Activated T-helper 9 cell treated with anti-CD3 and anti-CD28 coated beads, Interleukin-2, amount 50 U/mL, for 16 hours (primary cell): ENCODE measurements at places on chromosomes 3 and 15.

DNA sequence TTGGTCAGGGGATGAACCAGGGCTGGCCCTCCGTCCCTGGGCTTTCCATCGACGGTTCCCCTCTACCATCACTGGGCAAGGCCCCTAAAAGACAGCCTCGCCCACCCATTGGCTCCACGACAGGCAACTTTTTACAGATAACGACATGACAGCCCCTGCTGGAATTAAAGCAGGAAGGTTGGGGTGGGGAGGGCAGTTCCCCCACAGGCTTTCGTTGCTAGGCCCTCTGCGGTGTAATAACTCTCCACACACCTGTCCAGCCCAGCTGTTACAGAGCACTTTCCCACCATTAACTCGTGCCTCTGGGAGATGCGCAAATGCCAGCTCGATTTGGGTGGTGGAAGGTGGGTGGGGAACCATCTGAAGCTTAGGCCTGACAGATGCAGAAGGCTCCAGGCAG is 264.2 kb upstream of the TLE3 start:
- DNase-seq = no peak

DNA sequence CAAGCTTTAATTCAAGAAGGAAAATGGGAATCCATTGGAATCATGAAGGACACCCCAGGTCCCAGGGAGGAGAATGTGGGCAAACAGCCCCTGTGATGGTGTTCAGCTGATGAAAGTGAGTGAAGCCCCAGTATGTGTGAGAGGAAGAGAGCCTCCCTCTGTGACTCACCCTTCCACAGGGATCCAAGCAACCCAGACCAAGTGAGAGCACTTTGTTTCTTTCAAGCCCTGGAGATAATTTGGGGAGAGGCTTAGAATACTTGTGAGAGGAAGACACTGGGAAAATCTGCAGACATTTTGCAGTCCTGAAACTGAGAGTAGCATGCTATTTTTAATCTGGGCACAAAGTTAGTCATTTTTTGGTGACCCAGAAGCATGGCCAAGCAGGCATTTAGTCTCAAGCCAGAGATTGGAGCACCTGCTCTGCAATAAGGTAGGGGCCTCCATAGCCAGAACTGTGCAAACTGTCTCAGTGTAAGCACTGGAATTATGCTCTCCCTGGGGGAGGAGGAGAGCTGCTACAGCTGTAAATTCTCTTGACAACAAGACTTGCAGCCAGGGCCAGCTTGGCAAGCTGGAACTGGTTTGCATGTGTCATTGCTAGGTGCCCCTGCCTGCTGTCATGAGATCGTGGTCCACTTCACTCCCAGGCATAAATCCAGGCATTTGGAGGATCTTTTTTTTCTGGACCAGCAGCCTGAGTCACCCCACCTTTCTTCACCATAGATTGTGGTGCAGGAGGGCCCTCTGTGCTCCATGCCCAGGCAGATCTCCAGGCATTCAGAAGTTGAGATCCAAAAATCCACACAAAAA is 537.8 kb upstream of the DPPA4 start:
- DNase-seq = no peak

- DNase-seq = no peak
These were observed 45.0 kb downstream of the CCR1 start for GRCh38 chr3:46162975-46163555.

- DNase-seq = peak; percentile 70
These were observed 48.8 kb downstream of the STARD5 start for GRCh38 chr15:81274931-81275707.

DNA sequence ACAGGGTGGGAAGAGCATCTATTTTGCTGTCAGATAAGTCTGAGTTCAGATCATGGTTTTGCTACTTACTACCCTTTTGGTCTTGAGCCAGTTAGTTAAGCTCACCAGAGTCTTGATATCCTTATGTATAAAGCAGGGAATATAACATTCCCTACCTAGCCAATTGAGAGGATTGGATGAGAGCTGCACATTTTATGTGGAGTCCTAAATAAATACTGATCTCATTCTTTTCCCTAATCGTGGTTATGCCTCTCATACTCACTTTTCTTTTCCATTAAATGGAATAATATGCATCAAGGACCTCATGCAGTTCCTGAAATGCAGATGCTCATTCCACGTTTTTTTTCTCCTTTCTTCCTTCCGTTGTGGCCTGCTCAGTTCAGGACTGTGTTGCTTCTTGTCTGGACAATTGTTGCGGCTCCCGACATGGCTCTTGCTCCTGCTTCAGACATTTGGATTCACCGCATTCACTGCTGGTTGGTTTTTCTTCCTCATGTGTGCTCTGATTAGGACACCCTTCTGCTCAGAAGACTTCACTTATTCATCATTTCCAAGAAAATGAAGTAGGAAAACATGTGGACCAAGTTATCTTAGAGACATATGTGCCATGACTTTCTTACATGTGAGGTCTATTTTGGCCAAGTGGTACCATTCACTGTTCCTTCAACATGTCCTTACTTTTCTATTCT is 90.2 kb downstream of the NFKBIZ start:
- no peak for DNase-seq

DNA sequence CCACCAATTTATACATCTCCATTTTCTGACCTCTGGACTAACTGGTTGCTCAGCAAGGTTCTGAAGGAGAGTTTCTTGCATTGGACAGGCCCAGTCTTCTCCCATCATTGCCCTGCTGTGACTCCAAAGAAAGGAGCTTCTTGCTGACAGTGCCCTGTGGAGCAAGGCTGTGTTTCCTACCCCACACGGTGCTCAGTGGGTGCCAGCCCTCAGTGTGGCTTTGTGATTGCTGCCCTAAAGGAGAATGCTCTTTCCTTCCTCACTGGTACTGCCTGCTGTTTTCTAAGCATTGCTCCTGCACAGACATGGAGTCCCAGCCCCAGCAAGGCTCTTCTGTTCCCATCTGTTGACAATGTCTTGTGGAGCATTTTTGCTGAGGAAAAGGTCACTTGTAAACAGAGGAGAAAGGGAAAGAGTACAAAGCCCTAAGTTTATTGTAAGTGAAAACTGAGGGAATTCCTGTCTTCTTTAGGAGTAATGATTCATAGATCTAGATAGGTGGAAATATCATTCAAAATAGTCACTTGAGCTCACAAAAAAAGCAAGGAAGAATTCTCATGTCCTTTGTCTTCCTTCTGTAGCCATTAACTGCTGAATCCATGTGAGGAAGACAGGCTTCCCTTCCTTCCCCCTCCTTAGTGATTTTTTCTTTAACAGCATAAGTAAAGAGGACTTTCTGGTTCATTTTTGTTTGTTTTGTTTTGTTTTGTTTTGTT is 62.9 kb downstream of the HMG20A start:
- DNase-seq = no peak

DNA sequence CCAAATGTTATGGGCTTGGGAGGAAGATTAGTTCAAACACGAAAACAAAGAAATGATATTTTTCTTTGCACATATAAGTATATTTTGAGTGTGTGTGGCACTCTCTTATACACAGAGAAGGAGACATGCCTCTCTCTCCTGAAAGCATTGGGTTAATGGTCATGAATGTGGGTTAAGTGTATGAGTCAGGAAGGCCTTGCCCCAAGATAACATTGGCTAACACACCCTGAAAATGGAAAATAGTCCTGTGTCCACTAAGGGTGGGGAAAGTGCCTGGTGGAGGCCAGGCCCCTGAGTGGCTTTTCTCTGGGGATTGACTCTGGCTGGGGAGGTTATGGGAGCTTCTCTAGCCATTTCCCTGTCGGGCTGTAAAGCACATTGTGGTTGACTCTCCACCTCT is 332.7 kb upstream of the ONECUT1 start:
- no peak for DNase-seq

- DNase-seq = no peak
These were observed 244.6 kb upstream of the CCDC54 start for GRCh38 chr3:107132674-107133073.

GRCh38 chr15:97072545-97072944 is 742.0 kb downstream of the NR2F2 start:
- no peak for DNase-seq

DNA sequence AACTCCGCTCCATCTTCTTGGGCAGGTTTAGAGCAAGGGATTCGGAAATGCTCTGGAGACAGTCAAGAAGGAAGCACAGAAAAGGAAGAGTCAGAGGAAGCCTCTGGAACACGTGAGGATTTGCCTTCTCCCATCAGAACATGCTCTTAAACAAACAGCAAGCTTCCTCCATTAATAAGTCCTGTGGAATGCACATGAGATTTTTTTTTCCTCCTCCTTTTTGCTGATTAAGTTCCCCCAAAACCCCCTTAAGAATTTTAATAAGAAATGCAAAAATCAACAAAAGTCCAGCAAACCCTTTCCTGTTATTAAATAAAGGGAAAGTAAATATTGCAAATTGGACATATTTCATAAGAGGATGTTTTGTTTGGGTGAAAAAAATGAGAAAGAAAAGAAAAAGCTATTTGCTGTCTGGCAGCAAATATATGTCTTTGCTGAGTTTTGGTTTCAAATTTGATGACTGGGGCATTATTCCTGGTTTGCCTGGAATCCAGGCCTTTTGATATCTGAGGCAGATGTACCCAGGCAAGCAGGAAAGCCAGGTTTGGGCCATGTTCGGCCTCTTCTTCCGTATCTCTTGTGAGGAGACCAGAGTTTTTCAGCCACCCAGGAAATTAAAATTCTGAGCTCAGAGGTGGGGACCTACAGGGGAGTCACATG is 7.9 kb upstream of the TSEN2 start:
- DNase-seq = no peak

DNA sequence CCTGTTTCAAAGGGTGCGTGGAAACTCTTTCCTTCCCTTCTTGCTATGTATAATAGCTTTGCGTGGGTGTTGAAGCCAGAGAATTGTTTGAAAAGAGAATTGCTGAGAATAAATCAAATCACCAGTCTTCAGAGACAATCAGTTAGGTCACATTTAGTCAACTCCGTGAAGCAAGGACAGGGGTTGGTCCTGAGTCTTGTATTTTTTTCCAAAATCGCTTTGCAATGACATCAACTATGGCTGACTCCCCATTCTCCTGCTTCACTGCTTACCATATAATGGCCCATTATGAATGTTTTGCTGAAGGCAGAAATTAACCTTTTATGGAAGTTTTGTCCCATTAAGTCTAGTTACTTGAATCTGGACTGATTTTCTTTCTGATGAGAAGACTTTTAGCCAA is 852.8 kb downstream of the AGBL1 start:
- no peak for DNase-seq

DNA sequence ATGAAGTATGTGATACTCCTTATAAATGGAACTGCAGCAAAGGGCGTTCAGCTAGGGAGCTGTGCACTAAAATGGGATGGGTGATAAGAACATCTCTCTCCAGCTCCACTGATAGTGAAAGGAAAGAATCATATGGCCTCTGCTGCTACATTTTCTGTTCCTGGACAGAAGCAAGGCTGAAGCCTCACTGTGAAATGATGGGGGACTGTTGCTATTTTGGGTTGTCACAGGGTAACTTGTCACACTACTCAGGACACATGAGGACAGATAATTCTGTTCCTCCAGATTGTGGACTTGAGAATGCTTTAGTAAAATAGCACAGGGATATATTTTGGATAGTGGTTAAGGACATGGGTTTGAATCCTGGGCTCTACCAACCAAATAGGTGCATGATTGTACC is 423.6 kb downstream of the FHIT start:
- no peak for DNase-seq

- no peak for DNase-seq
These were observed 2.2 kb downstream of the NXPE3 start for GRCh38 chr3:101781166-101781565.

GRCh38 chr3:194255252-194256039 is 95.7 kb downstream of the CPN2 start:
- DNase-seq = peak; percentile 25

DNA sequence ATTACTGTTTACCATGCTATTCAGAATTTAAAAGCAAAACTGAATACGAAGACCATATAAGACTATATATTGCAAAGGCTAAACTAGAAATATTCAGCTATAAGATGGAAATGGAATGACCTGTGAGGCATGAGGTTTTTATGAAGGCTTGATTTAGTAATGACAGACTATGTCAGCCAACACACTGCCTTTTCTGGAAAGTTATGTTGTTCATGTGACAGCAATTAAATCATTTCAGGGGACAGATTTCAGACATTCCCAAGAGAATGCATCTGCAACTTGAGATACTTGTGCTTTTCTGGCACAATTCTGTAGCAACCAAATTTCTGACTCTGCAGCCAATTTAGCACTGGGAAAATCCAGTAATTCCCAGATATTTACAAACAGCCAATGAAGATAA is 8.6 kb upstream of the GATM start:
- no peak for DNase-seq

GRCh38 chr3:155243512-155243921 is 50.0 kb downstream of the STRIT1 start:
- DNase-seq = no peak

- no peak for DNase-seq
These were observed 169.2 kb downstream of the UBE2E2 start for GRCh38 chr3:23372285-23372684.

DNA sequence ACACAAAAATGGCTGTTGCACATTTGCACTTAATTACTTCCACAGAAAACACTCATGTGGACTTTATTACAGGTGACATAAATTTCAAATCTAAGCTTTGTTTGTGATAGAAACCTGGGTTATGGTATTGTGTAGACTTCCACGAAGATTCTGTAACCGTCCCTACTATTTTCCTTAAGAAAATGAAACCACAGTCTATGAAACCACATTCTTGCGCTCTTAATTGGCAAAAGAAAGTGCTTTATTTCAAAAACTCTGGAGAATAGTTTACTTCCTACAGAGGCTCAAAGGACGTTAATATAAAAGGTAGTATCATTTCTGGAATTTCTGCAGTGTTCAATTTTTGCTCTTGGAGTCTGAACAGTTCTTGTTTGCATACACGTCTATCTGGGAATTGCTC is 123.4 kb downstream of the TIGIT start:
- DNase-seq = no peak

GRCh38 chr15:82624008-82624407 is 23.2 kb downstream of the CPEB1 start:
- DNase-seq = no peak

GRCh38 chr3:155852341-155852740 is 1.9 kb downstream of the SLC33A1 start:
- no peak for DNase-seq

DNA sequence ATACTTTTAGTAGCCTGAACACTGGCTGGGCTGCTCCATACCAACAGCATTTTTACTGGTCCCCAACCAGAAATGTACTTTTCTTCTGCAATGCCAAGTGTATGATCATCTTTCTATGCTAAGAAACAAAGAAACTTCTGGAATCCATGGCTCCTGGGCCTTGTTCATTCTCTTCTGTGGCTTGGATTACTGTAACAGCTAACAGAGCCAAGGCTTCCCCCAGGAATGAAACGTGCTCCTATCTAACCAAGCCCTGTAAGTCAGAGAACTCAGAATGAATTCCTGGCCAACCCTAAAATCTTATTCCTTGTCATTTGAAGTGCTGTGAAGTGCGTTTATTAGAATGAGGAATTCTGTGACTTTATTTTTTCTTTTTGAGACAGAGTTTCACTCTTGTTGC is 102.9 kb upstream of the RAD18 start:
- DNase-seq = no peak

GRCh38 chr3:2476996-2477395 is 378.3 kb downstream of the CNTN4 start:
- DNase-seq = no peak

- DNase-seq = no peak
These were observed 22.1 kb downstream of the SLC25A26 start for GRCh38 chr3:66242788-66243464.
